ENCODE measurements at places on chromosomes 5 and 9.

DNA sequence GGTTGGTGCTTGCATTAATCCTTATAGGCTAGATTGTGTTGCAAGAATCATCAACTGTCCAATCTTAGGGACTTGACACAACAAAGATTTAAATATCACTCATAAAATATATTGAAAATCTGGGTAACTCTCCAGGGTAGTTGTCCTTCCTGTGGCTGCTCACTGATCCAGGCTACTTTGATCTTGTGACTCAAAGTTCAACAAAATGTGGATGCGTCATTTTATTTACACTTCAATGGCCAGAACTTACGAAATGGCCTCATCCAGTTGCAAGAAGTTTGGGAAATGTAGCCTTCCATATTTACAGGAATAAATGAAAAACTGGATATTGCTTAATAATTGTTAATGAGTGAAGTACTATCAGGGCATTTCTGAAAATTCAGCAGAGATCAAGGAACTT, 235.5 kb upstream of the ACTBL2 start:
- no peak for DNase-seq

DNA sequence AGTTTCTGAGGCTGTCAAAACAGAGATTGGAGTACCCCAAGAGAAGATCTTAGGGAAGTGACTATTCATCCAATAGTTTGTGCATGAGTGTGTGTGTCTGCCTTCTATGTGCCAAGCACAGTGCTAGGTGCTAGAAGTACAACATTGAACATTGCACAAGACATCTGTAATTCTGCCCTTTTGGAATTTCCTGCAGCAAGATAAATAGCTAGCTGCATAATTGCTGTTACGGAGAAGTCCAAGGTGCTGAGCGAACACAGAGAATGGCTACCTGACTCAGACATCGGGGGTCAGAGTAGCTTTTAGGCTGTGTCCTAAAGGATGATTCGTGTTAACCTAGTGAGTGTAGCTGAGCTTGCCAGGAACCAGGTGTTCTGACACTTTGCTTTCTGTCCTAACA, 44.8 kb downstream of the PAPPA start:
- DNase-seq = no peak

DNA sequence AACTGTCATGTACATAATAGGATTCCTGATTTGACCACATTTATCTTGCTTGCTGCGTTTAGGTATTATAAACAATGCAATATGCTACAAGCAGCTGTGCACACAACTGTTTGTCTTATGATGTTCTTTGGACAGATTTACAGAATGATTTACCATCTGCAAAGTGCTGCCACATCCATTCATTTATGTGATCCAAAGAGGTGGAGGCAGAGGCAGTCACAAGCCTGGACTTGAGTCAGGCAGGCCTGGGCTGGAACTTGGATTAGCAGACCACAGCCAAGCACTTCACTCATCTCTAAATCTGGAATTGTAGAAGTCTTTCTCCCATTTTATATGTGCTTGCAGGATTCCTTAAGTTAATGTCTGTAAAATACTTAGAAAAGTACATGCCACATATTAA, 149.0 kb downstream of the INSYN2B start:
- DNase-seq = no peak

- DNase-seq = no peak
Measured at GRCh38 chr5:112865128-112865527, 4.0 kb downstream of the SRP19 start.

GRCh38 chr5:138696501-138696900, 56.7 kb upstream of the CTNNA1 start:
- DNase-seq = peak; percentile 34

- no peak for DNase-seq
Measured at GRCh38 chr9:98359569-98359968, 104.1 kb upstream of the TBC1D2 start.

GRCh38 chr9:107639426-107639825, 149.9 kb upstream of the KLF4 start:
- DNase-seq = no peak

DNA sequence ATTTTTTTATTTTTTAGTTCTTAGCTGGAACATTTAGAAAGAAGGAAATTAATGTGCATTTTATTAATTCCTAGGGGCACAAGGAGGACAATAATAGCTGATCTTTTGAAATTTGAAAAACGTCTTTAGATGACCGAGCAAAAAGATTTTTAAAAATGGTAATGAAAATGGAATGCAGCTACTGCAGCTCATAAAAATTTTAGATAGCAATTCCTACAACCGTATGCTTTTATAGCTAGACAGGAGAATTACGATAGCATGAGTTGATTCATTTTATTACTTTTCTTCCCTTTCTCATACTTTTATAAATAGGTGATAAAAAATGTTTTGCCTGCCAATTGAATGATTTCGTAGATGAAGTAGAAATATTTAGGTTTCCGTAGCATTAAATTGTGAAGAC, 13.7 kb upstream of the RUFY1 start:
- DNase-seq = no peak

GRCh38 chr9:2297771-2298170, 282.6 kb downstream of the SMARCA2 start:
- DNase-seq = peak; percentile 1

GRCh38 chr5:144368556-144368955, 197.9 kb downstream of the KCTD16 start:
- no peak for DNase-seq

DNA sequence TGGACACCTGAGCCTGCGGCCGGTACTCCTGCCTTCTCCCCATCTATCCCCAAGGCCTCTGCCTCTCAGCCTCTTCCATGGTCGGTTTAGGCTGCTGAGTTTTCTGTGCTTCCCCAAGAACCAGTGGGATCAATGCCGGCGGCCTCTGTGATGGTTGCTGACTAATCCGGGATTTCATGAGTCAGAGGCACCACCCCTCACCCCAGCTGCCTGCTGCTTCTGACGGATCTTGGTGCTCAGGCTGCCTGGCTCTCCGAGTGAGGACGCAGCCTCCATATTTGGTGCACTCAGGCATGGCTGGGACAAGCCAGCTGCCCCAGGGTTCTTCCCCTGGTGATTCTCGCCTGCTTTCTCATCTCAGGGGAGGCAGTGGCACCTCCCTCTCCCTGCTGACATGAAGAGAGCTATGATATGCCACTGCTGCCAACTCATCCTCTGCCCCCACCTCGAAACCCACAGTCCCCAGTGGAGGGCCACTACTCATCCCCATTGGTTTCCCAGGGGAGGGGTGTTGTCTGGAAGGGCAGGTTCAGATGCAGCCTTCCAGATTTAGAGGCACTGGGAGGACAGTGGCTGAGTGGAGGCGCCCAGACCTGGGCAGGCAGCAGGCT, 3.3 kb upstream of the MAN1B1 start:
- DNase-seq = peak; percentile 75

- no peak for DNase-seq
Measured at GRCh38 chr9:83281306-83282255, 218.6 kb upstream of the RASEF start.

- DNase-seq = no peak
Measured at GRCh38 chr5:77396017-77396416, 96.1 kb downstream of the WDR41 start.

GRCh38 chr5:132473019-132473531, 17.5 kb downstream of the IRF1 start:
- no peak for DNase-seq

DNA sequence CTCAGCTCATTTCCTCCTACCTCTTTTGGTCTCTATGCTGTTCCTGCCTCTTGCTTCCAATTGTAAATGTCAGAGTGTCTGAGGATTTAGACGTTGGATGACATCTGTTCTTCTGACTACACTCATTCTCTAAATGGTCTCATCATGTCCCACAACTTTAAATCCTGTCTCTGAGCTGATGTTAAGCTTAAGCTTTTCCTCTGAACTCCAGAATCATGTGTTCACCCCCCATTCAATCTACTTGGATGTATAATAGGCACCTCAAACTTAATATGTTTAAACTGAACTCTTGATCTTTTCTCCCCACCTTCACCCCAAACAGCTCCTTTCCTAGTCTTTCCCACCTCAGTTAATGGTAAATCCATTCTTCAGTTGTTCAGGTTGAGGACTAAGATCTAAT, 433.6 kb downstream of the CSNK1G3 start:
- no peak for DNase-seq

DNA sequence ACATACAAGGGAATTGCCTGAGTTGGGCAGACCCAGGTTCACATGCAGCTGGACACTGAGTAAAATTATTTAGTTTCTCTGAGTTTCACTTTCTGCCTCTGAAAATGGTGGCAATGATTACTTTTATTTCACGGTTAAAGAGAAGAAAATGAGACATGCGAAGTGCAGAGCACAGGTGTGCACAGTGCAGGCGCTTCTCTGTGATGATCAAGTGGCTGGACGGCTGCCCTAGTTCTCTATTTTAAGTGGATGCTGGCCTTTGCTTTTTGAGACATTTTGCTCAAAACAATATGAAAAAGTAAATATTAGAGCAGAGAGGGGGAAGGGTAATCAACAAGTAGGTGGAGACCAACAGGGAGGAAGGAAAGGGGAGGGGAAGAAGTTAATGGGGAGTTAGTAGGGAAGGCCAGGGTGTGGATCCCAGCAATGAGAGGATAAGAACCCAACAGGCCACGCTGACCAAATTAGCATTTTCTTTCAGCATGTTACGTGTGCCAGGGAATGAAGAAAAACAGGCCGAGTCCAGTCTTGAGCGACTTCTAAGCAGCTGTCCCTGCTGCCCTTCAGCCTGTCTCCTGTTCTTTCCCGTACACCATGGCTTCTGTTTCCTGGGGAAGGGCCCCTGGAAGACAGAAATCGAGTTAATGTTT, 16.1 kb downstream of the SNX18 start:
- DNase-seq = no peak

DNA sequence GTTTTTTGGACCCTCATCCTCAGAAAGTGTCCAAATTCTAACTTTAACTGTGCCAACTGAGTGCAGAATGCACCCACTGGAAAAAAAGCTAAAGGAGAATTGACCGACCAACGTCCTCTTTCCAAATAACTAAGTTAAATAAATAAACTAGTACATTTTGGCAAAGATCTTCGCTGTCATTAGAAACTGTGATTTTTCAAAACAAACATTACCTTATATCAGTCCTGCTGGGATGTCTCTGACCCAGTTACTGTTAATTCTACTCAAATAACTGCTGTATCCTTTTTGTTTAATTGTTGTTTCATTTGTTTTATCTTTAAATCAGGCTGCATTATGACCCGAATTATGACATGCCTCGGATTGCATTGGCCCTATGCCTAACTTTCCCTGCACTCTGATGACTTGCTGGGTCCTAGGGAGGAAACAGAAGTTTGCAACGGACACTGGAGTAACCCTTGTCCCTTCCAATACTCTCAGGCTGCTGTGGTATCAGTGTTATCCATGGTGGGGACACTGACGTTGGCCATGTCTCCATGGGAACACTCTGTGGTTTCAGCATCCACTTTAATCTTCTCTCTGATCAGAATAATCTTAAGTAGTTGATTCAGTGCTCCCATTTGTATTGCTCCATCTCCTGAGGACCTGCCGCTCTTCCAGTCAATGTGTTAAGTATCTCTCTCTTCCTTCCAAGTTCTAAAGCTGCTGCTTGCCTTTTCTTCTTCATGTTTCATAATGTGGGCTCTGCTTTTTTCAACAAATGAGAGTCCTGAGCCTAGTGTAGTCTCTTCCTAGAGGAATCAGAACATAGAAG, 11.1 kb upstream of the IFNA5 start:
- no peak for DNase-seq

- DNase-seq = no peak
Measured at GRCh38 chr5:173618927-173619519, 2.6 kb upstream of the BOD1 start.

DNA sequence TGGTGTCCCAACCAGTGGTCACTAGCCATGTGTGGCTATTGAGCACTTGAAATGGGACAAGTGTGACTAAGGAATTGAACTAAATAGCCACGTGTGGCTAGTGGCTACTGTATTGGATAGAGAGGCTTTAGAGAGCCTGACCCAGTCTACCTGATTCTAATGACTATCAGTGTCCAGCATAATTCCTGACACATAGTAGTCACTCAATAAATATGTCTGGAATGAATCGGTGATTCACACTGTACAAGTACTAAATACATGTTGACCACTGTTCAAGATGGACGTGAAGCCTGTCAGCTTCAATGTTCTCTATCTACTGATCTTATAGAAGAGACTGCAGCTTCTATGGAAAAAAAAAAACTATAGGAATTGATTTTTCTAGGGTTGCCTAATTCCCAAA, 57.7 kb upstream of the MAST4 start:
- DNase-seq = no peak

DNA sequence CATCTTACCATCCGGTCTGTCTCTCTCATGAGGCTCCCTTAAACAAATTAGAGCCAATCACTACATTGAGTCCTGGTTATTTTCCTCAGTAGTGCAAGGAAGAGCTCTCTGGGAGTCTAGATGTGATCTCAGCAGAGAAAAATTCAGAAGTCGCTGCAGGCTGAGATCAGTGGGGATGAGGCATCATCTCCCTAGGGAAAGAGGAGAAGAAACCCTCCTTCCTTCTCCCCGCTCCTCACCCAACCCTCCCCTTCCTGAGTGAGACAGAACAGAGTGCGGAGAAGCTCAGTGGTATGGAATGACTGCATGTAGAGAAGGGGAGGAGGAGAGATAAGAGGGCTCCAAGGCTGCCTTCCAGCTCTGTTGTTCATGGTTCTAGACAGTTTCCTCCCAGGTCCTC, 80.5 kb downstream of the PAPPA start:
- DNase-seq = peak; percentile 98

- peak; percentile 41 for DNase-seq
Measured at GRCh38 chr5:96537386-96537785, 104.3 kb upstream of the PCSK1 start.

- peak; percentile 76 for DNase-seq
Measured at GRCh38 chr9:32395510-32396216, 11.2 kb downstream of the ACO1 start.

DNA sequence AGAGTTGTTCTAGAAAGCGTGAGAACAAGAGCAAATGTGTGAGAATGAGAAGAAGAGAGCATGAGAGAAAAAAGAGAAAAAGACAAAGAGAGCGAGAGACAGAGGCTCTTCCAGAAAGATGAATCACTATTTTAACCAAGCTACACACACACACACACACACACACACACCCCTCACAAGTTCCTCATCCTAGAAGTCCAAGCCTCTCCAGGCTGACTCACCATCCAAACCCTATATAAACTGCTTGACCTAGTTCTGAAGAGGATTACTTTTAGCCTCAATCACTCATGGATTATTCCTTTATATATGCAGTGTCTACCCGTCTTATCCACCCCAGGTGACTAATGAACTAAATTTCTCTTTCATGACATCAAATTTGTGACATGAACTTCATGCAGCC, 37.6 kb downstream of the C9orf57 start:
- peak; percentile 88 for DNase-seq

DNA sequence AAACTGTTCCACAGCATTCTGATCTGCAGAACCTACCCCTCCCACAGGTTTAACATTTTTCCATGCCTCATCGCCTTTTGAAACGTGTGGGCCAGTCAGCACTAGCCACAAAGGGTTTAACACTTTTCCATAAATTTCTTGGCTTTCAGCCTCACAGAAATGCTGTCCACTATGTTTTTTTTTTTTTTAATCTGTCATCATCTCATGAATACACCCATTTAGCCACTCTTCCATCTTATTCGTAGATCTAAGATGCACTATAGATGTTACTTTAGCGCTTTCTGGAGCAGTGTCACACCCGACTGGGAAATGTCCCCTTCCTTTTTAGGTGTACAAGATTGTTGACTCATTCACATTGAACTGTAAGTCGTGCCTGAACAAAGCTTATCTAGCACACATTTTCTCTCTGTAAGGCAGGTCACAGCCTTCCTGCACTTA, 62.3 kb downstream of the GCNT1 start:
- DNase-seq = no peak

- no peak for DNase-seq
Measured at GRCh38 chr5:93899026-93899600, 157.7 kb upstream of the POU5F2 start.

GRCh38 chr5:141814064-141814964, 63.9 kb downstream of the PCDH1 start:
- DNase-seq = no peak
